CD4-positive, alpha-beta T cell treated with Interleukin-17A for 4 hours (primary cell): ENCODE measurements at places on chromosomes 2 and 18.

DNA sequence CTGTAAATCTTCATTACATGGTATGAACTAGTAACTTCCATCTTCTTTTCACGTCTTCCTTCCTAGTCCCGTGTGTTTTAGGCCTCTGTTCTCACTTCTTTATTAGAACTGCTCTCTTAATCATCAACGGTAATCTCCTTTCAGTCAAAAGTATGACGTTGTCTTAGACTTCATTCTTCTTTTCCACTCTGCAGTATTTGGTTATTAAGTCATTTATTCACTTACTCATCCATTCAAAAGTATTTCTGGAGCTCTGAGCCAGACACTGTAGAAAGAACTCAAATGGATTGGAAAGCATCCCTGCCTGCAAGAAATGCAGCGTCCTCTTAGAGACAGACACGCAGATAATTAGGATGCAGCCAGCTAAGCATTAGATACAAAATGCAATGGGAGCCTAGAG, 494.6 kb upstream of the NRP2 start:
- no peak for DNase-seq

DNA sequence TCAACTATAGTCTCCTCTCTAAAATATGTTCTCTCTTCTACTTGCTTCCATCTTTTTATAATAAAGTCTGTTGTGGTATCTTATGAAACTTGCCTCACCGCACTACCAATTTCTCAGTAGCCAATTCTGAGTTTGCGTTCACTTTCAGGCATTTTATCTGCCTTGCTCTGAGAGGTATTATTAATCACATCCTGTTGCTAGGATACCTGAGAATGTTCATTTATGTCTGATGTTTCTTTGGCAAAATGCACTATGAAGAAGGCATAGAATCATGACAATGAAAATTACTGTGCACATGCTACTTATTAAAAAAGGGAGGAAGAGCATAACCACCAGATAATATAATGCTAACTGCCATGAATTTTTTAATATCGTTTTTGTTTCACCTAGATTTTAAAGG, 130.2 kb downstream of the CHST9 start:
- DNase-seq = no peak

- no peak for DNase-seq
Observed at GRCh38 chr18:44778788-44779187, 98.1 kb downstream of the SETBP1 start.

DNA sequence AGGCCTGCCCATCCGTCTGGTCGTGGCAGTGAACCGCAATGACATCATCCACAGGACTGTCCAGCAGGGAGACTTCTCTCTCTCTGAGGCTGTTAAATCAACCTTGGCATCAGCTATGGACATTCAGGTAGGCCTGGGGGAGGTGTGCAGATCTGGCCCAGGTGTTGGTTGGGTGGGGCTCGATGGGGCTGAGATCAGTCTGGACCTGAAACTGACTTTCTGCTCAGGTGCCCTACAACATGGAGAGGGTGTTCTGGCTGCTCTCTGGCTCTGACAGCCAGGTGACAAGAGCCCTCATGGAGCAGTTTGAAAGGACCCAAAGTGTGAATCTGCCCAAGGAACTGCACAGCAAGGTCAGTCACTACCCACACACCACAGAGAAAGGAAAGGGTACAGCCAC, 12.6 kb downstream of the THNSL2 start:
- DNase-seq = no peak

GRCh38 chr2:226609366-226609765, 190.3 kb downstream of the IRS1 start:
- no peak for DNase-seq

GRCh38 chr2:68663371-68664156, 20.2 kb downstream of the PROKR1 start:
- no peak for DNase-seq

GRCh38 chr2:127392133-127392827, 4.5 kb upstream of the MAP3K2 start:
- no peak for DNase-seq
